Colonic mucosa (tissue), 4 donors: ENCODE measurements at places on chromosomes 2 and 18.

GRCh38 chr2:235746257-235746934 is 252.6 kb downstream of the AGAP1 start:
- H3K27ac ChIP-seq: no peak overlapping the region
- H3K4me3 ChIP-seq: no peak overlapping the region
- no peaks in the 10 kb centered on the region for H3K4me1 ChIP-seq
- peak; percentile 72 for DNase-seq

DNA sequence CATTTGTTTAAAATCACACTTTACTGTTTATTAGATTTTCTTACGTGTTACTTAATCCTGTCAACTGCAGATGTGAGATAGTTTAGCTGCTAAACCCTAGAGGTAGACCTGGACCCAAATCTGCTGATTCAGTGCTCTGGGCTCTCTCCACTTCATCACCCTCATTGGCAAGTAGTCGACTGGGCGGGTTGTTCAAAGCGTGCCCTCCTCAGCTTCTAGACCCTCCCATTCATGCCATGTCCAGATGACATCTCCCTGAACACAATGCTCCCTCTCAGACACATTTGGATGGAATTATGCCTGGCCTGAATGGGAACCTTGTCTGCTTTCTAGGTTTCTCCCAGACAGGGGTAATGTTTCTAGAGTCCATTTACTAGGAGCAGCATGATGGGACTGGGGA is 43.7 kb downstream of the RPIA start:
- no peak for DNase-seq
- no peak overlapping the region for H3K27ac ChIP-seq
- no peak overlapping the region for H3K4me3 ChIP-seq
- H3K36me3 ChIP-seq: no peaks in the 10 kb centered on the region
- no peaks in the 10 kb centered on the region for H3K4me1 ChIP-seq
- no peaks in the 10 kb centered on the region for H3K27me3 ChIP-seq

DNA sequence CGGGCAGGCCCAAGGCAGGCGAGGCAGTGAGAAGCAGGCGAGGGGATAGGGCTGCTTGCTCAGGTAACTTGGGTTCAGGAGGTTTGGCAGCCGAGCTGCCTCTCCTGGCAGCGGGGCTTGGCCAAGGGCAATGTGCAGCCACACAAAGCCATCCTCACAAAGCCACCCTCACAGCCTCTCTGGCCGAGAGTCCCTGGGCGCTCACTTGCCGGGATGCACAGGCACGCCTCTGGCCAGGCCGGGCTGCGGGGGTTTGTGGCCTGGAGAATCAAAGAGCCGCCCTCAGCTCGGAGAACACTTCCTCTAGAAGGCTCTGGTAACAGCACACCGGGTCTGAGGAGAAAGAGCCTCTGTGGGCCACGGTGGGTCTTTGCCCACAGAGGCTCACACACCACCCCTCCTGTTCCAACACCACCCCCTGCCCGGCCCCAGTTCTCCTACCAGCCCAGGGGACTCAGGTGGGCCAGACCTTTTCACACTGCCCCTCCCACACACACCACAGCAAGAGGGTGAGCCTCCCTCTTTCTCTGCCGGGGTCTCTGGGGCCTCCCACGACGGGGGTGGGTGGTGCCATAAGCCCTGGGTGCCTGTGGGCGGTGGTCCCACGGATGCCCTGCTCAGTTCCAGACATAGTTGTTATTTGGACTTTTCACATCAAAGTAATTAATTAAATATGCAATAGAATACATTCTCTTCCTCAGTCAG is 186.9 kb downstream of the ZFP36L2 start:
- no peak overlapping the region for H3K27ac ChIP-seq
- no peak for DNase-seq
- H3K4me1 ChIP-seq: no peaks in the 10 kb centered on the region
- no peaks in the 10 kb centered on the region for H3K36me3 ChIP-seq

GRCh38 chr18:37184209-37184868 is 355.4 kb downstream of the KIAA1328 start:
- no peaks in the 10 kb centered on the region for H3K27me3 ChIP-seq
- no peak overlapping the region for H3K4me3 ChIP-seq
- H3K36me3 ChIP-seq: no peaks in the 10 kb centered on the region
- no peak overlapping the region for H3K27ac ChIP-seq
- DNase-seq: no peak

DNA sequence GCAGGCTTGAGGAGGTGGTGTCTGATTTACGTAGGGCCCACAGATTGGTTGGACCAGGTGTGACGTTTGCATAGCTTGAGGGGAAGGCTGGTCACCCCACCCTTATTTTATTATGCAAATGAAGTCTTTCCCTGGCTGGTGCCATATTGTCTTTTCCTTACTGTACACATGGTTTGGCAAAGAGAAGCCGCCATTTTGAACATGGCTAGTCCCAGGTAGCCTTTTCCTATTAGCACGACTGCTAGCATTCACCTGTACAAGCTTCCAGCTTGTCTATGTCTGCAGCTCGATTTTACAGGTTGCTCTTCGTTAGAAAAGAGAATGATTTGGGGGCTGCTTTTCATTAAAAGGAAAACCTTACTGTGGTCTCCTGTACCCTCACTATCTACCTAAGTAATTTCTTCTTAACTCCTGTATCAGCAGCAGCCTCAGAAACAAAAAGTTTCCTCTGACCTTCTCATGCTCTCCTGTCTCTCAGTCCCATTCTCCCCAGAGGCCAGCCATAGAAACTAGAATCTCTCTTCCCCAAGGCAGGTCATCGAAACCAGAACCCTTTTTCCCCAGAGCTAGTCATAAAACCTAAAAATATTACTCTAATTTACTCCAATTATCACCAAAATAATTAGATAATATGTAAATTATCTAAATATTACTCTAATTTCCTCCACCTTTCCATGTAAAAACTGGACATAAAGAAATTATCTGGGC is 151.8 kb downstream of the B3GNT2 start:
- H3K36me3 ChIP-seq: no peaks in the 10 kb centered on the region
- no peaks in the 10 kb centered on the region for H3K27me3 ChIP-seq
- no peak overlapping the region for H3K4me3 ChIP-seq
- no peak for DNase-seq
